PC-9 (cell line): ENCODE measurements at places on chromosomes 7 and 10.

GRCh38 chr10:92756201-92757065, 66.7 kb downstream of the HHEX start:
- no peak for DNase-seq

DNA sequence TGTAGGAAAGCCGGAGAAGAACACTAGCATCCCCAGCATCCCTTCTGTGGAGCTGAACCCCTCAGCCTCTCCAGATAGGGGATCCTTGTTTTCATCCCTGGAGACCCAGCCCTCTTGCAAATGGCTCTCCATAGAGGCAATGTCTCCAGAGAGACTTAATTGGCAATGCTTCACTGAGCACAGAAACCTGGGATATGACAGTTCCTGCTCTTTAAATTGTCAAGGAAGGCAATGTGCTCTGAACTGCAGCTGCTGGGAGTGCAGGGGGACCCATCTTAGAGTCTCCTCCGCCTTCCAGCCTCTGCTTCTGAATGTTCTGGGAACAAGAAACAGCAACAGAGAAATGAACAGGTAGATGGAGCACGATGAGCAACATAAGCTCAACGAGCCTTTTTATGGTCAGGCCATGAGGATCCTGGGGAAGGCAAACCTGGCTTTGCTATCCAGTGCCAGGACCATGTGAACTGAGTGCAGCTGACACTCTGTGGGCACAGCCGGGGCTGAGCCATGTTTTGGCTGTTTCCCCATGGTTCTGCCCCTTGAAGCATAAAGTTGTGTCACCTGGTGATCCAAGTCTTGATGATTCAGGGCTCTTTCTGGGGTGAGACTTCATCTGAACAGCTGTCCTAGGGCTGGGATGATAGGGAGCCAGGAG, 481.0 kb downstream of the PLXNA4 start:
- DNase-seq, result no peak

DNA sequence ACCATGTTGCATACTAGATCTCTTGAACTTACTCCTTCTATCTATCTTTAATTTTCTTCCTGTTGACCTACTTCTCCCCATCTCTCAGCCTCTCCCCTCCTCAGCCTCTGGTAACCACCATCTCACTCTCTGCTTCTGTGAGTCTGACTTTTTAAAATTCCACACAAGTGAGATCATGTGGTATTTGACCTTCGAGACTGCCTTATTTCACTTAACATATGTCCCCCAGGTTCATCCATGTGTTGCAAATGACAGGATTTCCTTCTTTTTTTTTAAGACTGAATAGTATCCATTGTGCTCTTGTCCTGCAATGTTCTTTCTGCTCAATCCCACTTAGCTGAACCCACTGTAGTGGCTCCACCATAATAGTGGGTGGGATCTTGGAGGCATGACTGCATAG, 51.4 kb upstream of the DNAJC1 start:
- DNase-seq, result no peak

GRCh38 chr10:69217119-69217754, 2.9 kb upstream of the HKDC1 start:
- peak; percentile 99 for DNase-seq

DNA sequence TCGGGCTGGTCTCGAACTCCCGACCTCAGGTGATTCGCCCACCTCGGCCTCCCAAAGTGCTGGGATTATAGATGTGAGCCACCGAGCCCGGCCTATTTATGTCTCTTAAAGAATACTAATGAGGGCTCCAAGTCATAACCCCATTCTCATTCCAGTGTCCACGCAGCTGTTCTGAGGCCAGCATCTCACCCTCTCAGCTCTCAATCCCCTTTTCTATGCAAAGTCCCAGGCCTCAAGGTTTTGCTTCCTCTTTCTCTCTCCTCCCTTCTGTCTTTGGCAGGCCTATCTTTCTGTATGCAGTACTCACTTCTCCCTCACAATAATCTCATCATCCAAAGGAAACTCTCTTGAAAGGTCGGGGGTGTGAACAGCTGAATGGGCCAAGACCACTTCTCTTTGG, 28.0 kb upstream of the VSIR start:
- DNase-seq, result no peak

- no peak for DNase-seq
Observed at GRCh38 chr7:142894112-142894984, 8.8 kb upstream of the TRPV6 start.

GRCh38 chr10:42149722-42150427, 488.5 kb downstream of the ZNF33B start:
- DNase-seq, result no peak

DNA sequence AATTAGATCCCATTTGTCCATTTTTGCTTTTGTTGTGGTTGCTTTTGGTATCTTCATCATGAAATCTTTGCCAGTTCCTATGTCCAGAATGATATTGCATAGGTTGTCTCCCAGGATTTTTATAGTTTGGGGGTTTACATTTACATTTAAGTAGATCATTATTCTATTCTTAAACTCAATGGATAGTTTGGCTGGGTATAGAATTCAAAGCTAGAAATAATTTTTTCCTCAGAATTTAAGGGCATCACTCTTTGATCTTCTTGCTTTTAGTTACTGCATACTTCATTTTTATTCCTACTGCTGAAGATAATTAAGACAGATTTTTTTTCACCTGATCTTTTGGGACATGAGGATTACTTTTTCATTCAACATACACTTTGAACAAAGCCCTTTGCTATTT, 29.8 kb downstream of the SFR1 start:
- DNase-seq, result no peak

DNA sequence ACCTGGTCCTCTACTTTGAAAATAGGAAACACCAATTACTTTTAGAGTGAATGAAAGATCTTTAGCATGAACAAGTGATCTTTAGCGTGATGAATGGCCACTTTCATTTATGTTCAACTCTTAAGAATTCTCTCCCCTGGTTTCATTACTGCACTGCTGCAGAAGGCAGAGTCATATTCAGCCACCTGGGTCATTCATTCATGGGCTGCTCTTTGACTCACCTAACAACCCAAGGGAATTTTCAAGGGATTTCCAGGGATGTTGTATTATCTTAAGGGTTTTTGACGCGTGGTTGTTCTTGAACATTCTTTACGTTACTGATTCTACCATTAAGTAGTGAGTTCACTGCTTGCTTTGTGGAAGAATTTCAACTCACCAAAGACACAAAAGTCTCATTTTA, 87.3 kb upstream of the STK17A start:
- no peak for DNase-seq

- no peak for DNase-seq
Observed at GRCh38 chr7:128450409-128450808, 5.3 kb upstream of the HILPDA start.

GRCh38 chr10:92268748-92269147, 22.1 kb downstream of the CPEB3 start:
- no peak for DNase-seq

- DNase-seq, result no peak
Observed at GRCh38 chr10:59242991-59243390, 66.5 kb downstream of the PHYHIPL start.
